Hematopoietic multipotent progenitor cell (in vitro differentiated cells): ENCODE measurements at places on chromosomes 2 and 18.
A peak's percentile ranks its signal among the peaks of the same experiment; 100 is the strongest.

GRCh38 chr2:148674063-148675020 lies 29.8 kb downstream of the EPC2 start:
- no peak for DNase-seq

DNA sequence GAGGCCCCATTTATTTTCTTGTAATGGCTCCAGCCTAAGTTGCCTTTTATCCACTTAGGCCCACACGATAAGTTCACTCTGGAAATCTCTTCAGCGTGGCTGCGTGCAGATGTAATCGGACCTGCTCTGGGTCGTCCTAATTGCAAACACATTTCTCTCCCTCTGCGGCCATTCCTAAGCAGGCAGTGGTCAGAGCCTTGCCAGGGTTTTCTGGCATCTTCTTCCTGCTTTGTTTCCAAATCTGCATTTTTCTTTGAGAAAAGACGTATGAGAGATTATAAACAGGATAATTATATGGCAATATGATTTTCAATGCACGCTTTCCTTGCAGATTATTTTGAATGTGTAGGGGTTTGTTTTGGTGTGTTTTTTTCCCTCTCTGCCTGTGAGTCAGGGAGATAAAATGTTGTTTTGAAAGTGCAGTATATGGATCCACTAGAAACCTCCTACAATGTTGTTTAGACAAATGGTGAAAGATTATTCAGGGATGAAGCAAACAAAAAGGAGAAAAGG lies 239.4 kb upstream of the TANK start:
- no peak for DNase-seq

DNA sequence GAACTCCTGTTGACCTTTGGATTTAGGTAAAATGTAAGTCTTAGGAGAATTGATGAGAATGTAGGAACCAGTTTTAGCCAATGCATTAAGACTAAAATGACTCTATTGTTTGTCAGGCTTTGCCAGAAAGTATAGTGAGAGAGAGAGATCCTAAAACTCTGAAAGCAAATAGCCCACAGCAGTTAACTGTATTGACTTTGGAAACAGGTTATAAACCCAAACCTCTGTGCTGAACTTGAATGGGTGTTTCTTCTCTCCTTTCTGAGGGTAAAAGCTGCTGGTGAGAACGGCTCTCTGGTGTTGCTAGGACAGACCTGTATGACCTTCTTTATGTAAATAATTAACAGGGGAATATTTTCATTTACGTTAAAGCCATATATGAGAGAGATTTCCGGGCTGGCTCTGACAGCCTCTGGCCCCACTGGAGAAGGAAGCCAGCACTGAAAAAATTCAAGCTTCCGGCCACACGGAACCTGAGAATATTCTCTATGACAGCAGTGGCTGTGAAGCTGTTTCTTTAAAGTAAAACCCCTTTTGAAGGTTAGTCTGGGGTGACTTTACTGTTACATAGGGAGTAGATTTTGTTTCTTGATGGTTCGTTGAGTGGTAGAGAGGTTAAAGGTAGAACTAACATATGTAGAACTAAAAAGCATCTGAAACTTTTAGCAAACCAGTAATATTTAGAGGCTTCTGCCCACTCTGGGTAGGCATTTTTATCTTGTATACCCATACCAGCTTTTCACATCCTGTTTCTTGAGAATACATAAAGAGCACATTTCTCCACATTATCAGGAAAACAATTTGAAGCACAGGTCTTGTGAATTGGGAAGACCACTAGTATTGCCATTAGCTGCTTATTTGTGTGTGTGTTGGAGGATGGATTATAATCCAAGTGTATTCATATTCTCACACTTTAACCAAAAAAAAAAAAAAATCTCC lies 123.8 kb downstream of the SPTBN1 start:
- no peak for DNase-seq

DNA sequence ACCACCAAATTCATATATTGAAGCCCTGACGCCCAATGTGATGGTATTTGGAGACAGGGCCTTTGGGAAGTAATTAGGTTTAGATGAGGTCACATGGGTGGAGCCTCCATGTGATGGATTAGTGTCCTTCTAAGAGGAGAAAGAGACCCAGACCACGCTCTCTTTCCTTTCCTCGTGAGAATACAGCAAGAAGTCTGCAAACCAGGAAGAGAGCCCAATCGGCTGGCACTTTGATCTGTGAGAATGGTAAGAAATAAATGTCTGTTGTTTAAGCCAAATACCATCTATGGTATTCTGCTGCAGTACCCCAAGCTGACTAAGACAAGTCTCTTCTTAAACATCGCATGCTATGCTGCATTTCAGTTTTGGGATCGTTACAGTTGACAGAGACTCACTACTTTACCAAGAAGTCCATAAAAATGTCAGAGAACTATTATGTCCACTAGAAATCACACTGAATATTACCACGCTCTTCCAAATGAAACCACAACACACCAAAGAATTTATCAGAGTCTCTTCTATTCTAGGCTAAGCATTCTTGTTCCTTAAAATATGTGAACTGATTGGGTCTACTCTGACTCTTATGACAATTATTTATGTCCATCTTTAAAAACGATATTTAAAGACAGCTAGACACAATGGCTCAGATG lies 48.5 kb downstream of the LPIN2 start:
- no peak for DNase-seq

DNA sequence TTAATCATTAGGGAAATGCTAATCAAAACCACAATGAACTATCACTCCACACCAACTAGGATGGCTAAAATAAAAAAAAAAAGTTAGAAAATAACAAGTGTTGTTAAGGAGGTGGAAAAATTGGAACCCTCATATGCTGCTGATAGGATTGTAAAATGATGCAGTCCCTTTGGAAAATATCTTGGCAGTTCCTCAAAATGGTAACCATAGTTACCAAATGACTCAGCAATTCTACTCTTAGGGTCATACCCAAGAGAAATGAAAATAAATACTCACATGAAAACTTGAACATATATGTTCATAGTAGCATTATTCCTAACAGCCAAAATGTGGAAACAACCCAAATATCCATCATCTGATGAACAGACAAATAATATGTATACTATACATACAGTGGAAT lies 15.7 kb upstream of the ACVR2A start:
- DNase-seq = peak; percentile 31

GRCh38 chr2:142472382-142472781 lies 341.6 kb upstream of the LRP1B start:
- no peak for DNase-seq

DNA sequence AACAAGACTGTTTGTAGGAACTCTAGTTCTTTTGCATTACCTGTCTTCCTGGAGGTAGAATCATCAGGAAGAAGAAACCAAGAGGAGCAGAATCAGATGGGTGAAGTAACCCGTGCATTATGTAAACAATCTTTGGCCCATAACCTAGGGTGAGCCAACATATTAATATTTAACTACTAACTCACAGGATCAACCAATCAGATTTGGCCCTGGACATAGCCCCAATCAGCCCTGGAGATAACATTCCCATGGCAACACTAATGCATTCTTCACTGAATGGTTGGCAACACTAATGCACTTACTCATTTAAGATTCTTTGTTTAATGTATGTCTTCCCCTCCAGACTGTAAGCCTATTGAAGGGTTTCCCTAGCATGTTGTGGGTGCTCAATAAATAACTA lies 72.0 kb upstream of the CTAGE1 start:
- DNase-seq = no peak

- no peak for DNase-seq
Measured at GRCh38 chr2:70991142-70991541, 3.5 kb downstream of the TEX261 start.

DNA sequence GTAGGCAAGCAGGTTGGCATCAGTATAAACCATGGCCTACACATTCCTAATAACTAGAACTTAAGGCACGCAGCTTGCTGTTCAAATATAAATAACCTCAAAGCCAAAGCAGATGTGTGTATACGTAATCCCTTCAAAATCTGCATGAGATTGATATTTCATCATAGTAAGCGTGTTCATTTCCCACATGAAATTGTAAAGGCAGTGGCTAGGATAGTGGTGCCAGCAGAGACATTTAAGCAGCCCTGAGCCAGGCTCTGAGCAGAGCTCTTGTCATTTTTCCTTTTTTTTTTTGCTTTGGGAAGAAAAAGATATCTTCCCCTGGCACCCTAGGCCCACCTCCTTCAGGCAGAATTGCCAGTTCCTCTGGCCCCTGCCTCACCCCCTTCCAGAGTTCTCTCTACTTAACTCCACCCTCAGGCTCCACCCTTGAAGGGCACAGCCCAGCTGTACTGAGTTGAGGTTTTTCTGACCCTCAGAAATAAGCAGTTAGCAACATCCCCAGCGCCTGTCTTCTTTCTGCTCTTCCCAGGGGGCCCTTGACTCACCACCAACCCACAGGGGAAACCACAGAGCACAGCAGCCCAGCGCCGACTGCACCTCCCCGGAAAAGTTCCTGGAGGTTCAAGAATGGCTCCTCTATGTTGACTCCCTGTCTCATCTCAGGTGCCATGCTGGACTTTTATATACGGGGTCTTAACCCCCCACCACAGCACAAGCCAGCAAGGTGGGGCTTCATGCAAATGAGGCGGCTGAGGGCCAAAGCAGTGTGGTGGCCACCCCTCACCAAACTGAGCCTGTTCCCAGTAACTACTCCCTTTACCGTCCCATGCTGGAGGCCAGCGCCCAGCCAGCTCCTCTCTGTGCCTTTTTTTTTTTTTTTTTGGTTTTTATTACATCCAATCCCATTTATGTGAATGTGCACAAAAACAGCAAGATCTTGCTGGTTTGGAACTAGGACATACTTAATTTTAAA lies 84.7 kb downstream of the EHD3 start:
- no peak for DNase-seq

GRCh38 chr2:54969295-54969939 lies 80.8 kb downstream of the RTN4 start:
- no peak for DNase-seq

DNA sequence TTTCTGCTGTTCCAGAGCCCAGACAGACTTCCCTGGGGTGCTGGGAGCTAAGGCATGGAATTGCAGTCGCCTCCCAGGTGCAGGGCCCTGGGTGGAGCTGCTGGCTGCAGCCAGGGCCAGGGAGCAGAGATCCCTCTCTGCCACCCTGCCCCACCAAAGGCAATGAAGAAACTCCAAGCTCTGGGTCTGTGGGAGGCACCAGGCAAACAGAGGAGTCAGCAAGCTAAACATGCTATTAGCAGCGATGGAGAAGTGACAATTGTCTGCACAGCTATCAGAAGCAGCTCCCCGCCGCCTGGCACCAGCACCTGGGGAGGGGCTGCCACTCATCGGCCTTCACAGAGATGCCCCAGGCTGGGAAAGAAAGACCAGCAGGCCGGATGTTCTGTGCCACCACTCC lies 28.0 kb upstream of the COX5B start:
- no peak for DNase-seq

DNA sequence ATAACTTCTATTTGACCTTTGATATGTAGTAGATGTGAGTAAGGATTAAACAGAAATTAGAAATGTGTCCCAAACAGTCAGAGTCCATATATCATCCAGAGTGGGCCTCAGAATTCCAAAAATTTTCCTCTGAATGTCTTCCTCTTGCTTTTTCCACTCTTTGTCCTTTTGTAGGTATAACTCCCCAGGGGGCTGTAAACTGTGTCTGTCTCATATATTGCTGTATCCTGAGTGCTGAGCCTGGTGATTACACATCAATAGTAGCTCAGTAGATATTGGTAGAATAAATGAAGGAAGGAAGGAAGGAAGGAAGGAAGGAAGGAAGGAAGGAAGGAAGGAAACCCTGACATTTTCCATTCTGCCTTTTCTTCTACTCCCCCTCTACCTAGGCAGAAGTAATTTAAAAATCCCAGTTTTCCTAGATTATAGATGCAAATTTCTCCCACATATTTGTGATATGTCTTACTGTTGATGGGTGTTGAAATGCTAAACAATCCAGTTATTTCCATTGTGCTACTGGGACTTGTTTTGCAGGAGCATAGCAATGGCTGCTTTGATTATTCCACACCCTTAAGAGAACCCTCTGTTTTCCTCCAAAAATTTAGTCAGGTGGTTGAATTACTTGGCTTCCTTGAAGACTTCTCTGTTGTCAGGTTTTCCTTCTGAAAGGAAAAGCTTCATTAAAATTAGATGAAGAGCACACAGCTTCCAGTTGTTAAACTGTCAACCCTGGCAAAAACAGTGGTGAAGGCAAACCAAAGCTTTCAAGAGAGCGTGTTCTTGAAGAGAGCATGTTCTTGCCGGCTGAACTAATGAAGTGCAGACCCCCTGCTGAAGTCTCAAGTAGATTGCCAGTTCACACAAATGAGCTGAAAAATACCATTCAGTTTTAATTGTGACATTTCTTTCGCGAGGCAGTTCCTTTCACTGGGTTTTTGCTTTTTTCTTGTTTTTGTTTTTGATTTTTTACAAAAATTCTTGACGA lies 147.8 kb downstream of the KCNE4 start:
- DNase-seq = no peak

DNA sequence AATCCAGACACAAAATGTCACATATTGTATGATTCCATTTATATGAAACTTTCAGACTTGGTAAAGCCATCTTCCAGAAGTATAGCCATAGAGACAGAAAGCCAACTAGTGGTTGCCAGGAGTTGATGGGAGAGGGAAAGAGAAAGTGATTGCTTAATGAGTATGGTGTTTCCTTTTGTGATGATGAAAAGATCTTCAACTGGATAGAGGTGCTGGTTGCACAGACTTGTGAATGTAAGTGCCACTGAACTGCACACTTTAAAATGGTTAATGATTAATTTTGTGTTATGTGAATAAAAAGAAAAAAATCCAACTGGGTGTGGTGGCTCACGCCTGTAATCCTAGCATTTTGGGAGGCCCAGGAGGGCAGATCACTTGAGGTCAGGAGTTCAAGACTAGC lies 135.3 kb upstream of the SLC1A4 start:
- DNase-seq = no peak

GRCh38 chr2:108634011-108634410 lies 85.3 kb upstream of the RANBP2 start:
- no peak for DNase-seq

- DNase-seq = peak; percentile 57
Measured at GRCh38 chr18:44325903-44326635, 354.6 kb upstream of the SETBP1 start.

- DNase-seq = no peak
Measured at GRCh38 chr2:232265329-232265728, 113.2 kb upstream of the ALPP start.

DNA sequence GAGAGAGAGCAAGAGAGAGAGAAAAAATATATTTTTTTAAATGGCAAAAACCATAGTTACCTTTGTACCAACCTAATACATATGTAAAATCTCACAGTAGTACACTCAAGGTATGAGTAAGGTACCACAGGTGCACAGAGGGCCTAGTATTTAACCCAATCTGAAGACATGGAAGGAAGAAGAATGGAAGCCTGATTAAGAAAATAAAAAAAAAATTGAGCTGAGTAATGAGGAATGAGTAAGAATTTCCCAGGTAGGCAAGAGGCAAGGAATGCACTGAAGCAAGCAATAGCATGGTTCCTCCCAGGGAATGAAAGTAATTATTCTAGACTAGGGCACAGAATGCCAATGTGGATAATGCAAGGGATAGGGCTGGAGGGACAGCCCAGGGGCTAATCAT lies 294.2 kb downstream of the FIGN start:
- DNase-seq = no peak

- DNase-seq = no peak
Measured at GRCh38 chr2:128978212-128978611, 659.5 kb upstream of the HS6ST1 start.

DNA sequence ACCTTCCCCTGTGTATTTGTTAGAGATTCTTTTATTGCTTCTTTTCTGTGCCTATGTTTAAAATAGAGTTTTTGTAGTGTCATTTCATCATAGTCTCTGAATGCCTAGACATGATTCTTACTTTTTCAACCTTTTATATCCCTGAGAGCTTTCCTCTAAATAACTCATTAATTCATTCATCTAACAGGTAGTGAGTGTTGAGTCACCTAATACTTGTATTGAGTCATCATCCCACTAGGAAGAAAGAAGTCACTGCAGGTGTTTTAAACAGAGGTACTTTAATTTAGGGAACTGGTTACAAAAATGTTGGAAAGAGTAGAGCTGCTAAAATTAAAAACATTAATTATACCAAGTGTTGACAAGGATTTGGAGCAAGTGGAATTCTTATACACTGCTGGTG lies 18.5 kb upstream of the NMS start:
- no peak for DNase-seq
